ENCODE measurements at places on chromosomes 6 and 20.

- no peak for DNase-seq
Measured at GRCh38 chr6:44772838-44773237, 385.3 kb downstream of the CDC5L start.

DNA sequence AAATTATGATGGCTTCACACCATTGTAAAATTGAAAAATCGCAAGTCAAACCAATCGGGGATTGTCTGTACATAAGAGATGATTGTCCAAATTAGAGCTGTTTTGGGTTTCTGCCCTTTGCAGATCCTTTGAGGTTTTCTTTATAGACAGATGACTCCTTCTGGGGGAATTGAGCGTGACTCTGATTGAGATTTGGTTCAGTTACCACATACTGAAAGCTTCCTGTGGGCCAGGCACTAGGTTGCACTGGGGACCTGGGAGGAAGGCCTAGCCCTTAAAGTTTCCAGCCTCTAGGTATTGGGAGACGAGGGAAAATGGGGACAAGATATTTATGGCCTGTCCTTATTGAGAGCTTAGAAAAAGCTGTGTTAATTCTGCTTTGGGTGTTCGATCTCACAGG, 9.2 kb downstream of the VAPB start:
- DNase-seq = no peak

GRCh38 chr20:48772183-48772976, 55.4 kb downstream of the PREX1 start:
- peak; percentile 96 for DNase-seq

DNA sequence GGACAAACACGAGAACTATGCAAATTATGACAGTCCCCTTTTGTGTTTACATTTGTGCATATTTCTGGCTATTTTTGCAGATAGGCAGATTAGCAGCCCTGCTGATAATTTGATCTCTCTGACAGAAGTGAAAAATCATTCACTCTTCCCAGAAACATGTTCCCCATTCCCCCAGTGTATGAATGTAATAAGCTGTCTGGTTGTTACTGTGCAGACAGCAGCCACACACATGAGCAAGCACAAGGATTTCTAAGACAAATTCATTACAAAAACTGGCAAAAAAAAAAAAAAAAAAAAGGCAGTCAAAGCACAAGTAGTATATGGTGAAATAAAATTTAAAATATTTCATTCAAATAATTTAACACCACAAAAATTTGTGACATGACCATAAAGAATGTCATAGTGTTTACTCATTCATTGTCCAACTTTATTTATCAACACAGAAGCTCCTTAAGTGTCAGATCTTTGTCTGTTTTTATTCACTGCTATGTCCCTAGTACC, 95.5 kb upstream of the VGLL2 start:
- no peak for DNase-seq

DNA sequence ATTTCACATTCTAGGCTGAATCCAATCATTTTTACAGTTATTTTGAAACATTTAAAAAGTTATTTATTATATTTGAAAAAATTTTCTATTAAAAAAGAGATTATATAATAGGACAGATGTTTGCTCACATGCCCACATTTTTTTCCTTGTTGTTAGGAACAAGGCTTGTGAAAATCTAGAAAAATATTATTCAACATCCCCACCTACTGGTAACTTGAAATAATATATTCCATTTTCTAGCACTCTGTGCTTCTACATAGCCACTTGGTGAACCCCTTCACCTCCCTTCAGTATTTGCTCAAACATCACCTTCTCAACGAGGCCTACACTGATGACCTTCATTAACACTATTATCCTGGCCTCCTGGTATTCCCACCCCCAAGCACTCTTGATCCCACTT, 18.3 kb upstream of the GPRC6A start:
- no peak for DNase-seq

DNA sequence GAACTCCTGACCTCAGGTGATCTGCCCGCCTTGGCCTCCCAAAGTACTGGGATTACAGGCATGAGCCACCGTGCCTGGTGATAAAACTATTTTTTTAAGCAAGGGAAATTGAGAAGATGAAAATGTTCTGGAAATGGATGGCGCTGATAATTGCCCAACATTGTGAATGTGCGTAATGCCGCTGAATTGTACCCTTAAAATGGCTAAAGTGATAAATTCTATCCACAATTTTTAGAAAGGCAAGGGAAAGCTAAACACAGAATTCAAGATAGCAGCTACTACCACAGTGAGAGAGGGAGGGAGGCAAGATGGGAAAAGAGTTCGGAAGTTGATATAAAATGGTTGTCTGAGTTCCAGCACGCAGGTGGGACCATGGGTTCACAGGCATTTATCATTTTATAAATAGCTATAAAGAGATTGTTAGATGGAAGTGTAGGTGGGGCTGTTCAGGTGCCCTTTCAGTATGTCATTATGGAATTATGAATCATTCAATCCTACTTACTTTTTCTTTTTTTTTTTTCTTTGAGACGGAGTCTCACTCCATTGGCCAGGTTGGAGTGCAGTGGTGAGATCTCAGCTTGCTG, 8.3 kb downstream of the RIPOR3 start:
- DNase-seq = no peak

- no peak for DNase-seq
Measured at GRCh38 chr6:121770943-121771342, 335.5 kb downstream of the GJA1 start.

DNA sequence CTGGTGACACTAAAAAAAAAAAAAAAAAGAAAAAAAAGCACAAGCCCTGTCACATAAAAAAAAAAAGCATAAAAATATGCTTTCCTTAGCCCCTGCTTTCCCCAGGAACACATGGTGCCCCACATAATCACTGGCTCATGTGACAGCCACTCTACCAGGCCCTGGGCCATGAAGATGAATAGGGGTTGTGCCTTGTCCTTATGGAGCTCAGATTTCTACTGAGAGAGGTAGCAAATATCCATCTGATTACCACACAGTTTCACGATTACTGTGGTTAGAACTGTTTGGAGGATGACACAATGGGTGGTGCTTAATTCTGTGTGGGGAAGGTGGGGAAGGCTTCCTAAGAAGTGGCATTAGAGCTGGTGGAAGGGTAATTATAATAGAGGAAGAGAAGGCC, 9.3 kb downstream of the RAET1E start:
- no peak for DNase-seq

DNA sequence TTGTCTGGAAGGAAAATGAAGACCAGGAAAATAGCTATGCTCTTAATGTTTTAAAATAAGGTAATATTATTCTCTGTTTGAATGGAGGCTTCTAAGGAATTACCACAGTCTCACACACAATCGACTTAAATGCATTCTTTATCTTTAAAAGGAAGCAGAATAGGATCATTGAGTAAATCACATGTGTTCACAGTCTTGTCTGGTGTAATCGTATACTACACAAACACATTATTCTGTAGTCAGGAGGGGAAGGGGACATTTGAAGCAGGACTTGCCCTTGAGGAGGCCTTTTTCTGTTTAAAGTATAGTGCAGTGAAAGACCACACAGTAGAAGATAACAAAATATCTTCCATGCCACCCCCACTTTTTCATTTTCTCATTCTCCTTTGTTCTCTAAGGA, 20.6 kb upstream of the REV3L start:
- no peak for DNase-seq

DNA sequence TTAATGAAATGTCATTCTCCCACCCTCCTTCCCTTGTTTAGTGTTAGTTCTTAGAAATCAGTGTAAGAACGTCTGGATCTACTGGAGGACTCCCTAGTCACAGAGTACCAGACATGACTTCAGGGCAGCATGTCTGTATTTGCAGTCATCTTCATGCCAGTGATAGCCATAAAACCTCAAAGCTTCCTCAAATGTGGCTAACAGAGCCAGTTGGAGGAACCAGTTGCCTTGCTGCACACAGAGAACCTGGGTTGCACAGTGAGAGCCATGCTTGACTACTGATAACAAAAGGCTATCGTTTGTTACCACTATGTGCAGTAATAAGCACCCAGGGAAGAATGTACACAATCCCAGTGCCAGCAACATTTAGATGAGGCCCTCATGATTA, 20.1 kb downstream of the NT5E start:
- DNase-seq = peak; percentile 40

DNA sequence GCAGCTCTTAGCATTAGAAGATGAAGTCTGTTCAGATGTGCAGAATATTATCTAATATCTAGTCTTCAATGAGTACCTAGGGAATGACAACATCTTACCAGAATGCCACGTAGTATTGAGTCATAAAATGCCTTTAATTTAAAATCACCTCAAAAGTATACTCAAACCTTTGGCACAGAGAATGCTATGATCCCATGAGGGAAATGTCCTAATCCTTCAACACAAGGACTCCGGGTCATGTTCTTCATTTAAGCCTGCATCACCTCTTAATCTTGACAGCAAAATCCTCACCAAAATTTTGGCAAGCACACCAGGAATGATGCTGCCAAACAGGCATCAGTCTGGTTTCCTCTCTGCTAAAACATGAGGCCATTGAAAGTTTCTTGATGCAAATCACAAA, 23.6 kb upstream of the MARCKS start:
- DNase-seq = no peak

GRCh38 chr6:138586638-138587037, 87.3 kb upstream of the NHSL1 start:
- DNase-seq = no peak

- peak; percentile 37 for DNase-seq
Measured at GRCh38 chr20:17896771-17897369, 71.7 kb downstream of the SNX5 start.

DNA sequence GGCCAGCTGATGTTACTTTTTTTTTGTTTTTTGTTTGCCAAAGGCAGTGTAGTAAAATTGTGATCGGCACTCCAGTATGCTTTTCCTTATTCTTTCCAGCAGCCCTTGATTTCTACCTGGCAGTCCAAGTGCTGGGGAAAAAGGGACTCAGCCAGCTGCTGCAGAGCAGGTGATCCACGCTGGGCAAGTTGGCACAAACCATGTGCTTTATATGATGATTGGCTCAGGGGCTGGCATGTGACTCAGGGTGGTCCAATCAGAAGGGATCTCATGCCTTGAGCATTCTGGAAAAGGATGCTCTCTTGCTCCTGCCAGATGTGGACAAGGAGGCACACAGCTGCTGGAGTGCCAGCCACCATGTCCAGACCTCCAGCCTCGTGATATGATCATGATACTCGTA, 54.5 kb downstream of the SULF2 start:
- DNase-seq = no peak

DNA sequence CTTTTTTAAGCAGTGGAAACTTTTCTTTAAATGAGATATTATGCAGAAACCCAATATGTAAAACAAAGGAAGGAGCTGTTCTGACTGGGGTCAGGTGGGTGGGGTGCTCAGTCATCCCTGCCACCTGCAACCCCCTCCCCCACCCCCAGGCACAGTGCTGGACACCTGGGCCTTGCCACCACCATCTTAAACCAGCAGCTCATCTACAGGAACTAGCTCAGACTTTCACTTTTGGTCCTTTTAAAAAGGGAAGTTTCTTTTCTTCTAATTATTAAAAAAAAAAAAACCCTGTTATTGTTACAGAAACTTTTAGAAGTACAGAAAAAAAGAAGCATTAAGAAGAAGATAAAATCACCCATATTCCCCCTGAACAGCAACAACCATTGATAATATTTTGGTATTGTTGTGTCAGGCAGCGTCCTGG, 37.1 kb downstream of the PPP1R16B start:
- peak; percentile 40 for DNase-seq

DNA sequence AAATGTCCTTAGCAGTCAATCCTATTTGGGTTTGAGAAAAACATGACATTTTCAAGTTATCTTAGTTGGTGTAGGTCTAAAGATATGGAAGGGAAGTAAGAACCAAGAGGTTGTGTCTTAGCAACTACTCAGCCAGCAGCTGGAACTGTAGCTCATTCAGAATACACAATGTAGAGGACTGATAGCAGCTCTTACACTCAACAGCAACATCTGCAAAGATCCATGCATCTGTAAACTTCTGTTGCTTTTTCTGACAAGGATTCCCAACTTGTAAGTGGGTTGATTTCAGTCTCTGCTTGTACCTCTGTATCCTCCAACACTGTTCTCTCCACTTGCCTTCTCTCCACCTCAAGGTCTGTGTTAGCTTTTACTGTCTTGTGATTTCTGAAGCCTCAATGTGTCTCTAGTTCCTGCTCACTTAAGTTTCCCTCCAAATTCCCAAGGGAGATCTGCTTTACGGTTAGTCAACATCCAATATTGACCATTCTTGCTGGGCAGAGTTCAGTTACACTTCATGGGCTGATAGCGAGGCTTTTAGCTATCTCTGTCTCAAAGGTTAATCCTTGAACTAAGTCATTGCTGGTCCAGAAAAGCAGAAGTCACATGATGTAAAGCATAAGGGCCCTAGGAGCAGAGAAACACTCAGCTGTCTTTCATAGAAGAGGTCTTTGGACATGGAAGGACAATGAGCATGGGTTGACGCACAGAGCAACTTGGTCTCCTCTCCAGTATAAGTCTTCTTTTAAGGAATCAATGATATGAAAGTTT, 71.6 kb upstream of the LGSN start:
- no peak for DNase-seq

- DNase-seq = no peak
Measured at GRCh38 chr20:47585087-47585747, 83.5 kb downstream of the NCOA3 start.

DNA sequence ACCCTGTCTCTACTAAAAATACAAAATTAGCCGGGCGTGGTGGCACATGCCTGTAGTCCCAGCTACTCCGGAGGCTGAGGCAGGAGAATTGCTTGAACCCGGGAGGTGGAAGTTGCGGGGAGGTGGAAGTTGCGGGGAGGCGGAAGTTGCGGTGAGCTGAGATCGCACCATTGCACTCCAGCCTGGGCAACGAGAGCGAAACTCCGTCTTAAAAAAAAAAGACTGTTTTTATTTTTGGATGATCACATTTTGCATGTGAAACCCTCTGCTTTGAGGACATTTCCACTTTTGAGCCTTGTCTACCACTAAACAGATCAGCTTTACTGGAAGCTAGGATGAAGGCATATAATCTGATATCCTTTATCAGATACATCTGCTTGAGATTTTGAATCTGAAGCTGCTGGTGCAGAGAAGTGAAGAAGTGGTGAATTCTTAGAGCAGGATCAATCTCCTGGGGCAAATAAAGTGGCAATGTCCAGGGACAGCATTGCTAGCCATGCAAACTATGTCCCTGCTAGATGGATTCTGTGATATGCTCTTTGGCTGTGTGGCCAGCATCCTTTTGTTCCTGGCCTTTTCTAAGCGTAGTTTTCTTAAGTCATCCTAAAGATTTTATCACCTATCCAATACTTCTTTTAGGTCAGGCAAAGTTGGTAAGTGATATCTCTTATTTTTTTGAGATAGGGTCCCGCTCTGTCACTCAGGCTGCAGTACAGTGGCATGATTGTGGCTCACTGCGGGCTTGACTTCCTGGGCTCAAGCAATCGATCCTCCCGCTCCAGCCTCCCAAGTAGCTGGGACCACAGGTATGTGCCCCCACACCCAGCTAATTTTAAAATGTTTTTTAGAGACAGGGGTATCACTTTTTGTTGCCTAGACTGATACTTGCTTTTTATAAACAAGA, 23.3 kb downstream of the RBL1 start:
- no peak for DNase-seq

DNA sequence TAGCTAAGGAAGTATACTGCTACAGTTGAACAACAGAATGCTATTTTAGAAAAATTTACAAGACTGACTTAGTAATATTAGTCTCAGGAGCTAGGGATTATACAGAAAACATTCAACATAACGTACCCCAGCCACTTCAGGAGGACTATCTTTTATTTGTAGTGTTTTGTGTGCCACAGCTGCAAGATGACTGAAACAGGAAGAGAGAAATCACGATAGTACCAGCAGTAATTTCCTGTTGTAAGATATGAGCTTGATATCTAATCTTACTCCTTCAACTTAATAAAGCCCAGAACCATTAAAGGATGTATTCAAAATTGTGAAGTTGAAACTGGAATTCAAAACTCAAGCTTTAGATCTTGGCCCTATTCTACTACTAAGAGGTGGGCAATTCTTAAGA, 42.1 kb downstream of the SLC35A1 start:
- no peak for DNase-seq

GRCh38 chr20:48986899-48987298, 59.2 kb upstream of the CSE1L start:
- DNase-seq = no peak

Data from inflammatory macrophage (primary cell).